ENCODE measurements at places on chromosomes 2 and 18. TPM values are rescaled to one million over a fixed set of nuclear protein-coding genes. Genes with fewer than 3 reads are reported as not detected.

Gene SLC19A3
- total RNA-seq = not detected

Gene FECH
- total RNA-seq = 31.5 TPM

Gene C2orf80
- total RNA-seq = not detected

Gene COL4A3
- not detected for total RNA-seq

Gene CYTIP
- total RNA-seq = 195 TPM

Gene LYG1
- 1.1 TPM for total RNA-seq

Gene KCTD1
- 4.2 TPM for total RNA-seq

Gene ATP6V1C2
- total RNA-seq = 0.09 TPM

Gene CFAP221
- total RNA-seq = not detected

Gene NTSR2
- not detected for total RNA-seq

Gene NRP2
- total RNA-seq = 0.94 TPM

Gene CCDC85A
- total RNA-seq = not detected

DNA sequence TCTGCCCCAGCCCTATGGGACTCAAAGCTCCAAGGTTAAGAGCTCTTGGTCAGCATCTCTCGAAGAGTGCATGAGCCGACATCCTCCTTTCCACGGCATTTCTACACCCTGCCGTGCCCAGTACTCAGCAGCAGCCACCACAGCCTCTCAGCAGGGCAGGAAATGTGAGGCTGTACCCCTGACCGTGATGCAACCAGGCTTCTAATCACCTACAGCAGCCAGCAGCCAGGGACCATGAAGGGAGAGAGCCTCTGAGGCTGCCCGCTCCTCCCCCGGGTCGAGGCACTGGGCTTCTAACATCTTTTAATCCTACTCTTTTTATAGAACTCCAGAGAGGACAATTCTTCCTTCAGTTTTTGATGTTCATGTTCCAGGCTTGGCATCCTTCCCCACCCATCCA is 6.5 kb downstream of the CYS1 start:
- no peak overlapping the region for H3K27ac ChIP-seq
- no peak overlapping the region for H3K4me3 ChIP-seq
- no peak for DNase-seq
- peaks cover under 1% of the 10 kb centered on the region for H3K4me1 ChIP-seq
- H3K36me3 ChIP-seq = no peaks in the 10 kb centered on the region
- H3K27me3 ChIP-seq = peaks cover 22% of the 10 kb centered on the region

DNA sequence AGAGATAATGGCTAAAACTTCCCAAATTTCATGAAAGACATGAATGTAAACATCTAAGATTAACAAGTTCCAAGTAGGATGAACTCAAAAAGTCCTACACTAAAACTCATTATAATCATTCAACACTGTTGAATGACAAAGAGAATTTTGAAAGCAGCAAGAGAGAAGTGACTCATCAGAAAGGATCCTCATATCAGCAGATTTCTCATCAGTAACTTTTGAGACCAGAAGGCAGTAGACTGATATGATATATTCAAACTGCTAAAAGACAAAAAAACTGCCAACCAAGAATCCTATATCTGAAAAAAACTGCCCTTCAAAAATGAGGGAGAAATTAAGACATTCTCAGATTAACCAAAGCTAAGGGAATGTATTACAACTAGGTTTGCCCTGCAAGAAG is 130.6 kb upstream of the OTX1 start:
- no peak overlapping the region for H3K27ac ChIP-seq
- H3K4me3 ChIP-seq = no peak overlapping the region
- H3K4me1 ChIP-seq = no peaks in the 10 kb centered on the region
- no peaks in the 10 kb centered on the region for H3K27me3 ChIP-seq
- H3K36me3 ChIP-seq = no peaks in the 10 kb centered on the region

- no peaks in the 10 kb centered on the region for H3K36me3 ChIP-seq
- DNase-seq = no peak
- H3K27ac ChIP-seq = no peak overlapping the region
- H3K27me3 ChIP-seq = no peaks in the 10 kb centered on the region
These were observed 34.2 kb downstream of the RAB10 start for GRCh38 chr2:26067980-26068507.

GRCh38 chr2:61688369-61689334 is 150.5 kb upstream of the XPO1 start:
- H3K4me3 ChIP-seq = no peak overlapping the region
- DNase-seq = no peak
- no peaks in the 10 kb centered on the region for H3K27me3 ChIP-seq
- no peaks in the 10 kb centered on the region for H3K4me1 ChIP-seq

DNA sequence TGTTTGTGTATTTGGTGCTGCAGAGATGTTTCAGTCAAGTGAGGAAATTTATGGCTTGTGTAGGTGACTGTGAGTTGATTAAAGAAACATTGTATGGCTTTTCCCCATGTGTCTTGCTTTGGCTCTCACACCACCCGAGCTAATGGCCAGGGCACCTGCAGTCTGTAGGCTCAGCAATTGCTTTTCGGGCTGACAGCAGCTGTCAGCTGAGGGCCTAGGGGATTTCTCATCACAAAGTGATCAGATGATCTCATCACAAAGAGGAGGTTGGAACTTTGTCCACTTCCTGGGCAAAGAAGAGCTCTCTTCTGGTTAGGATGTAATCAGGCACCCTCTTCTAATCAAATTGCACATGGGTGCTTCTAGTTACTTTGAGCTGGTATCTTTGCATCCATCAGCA is 632.2 kb downstream of the SLC4A3 start:
- H3K27ac ChIP-seq = no peak overlapping the region
- H3K4me1 ChIP-seq = no peaks in the 10 kb centered on the region
- H3K27me3 ChIP-seq = no peaks in the 10 kb centered on the region
- DNase-seq = no peak
- no peaks in the 10 kb centered on the region for H3K36me3 ChIP-seq

- no peaks in the 10 kb centered on the region for H3K27me3 ChIP-seq
- H3K36me3 ChIP-seq = no peaks in the 10 kb centered on the region
- no peak overlapping the region for H3K27ac ChIP-seq
These were observed 1852.1 kb upstream of the PIK3C3 start for GRCh38 chr18:40102903-40103302.

DNA sequence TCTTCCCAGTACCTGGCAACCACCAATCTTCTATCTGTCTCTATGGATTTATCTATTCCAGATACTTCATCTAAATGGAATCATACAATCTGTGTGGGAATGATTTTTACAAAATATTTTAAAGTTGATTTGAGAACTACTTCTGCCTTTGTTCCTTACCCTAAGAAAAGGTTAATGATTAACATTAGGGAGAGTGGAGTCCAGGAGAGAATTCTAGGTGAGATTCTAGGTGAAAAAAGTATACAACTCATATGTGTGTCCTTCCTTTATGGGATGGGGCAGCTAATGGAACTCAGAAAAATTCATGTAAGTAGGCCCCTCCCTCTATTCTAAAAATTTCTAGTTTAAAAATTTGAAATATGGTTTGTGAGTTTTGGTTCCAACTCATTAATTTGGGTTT is 35.9 kb upstream of the WDSUB1 start:
- DNase-seq = no peak
- no peaks in the 10 kb centered on the region for H3K4me1 ChIP-seq
- no peak overlapping the region for H3K27ac ChIP-seq
- H3K36me3 ChIP-seq = no peaks in the 10 kb centered on the region
- no peak overlapping the region for H3K4me3 ChIP-seq
- no peaks in the 10 kb centered on the region for H3K27me3 ChIP-seq

GRCh38 chr2:222884805-222885424 is 24.1 kb downstream of the ACSL3 start:
- no peaks in the 10 kb centered on the region for H3K36me3 ChIP-seq
- no peaks in the 10 kb centered on the region for H3K27me3 ChIP-seq

GRCh38 chr2:13050764-13051163 is 334.0 kb downstream of the TRIB2 start:
- H3K36me3 ChIP-seq = no peaks in the 10 kb centered on the region
- no peaks in the 10 kb centered on the region for H3K27me3 ChIP-seq
- no peak overlapping the region for H3K27ac ChIP-seq
- no peak for DNase-seq
- H3K4me3 ChIP-seq = no peak overlapping the region

DNA sequence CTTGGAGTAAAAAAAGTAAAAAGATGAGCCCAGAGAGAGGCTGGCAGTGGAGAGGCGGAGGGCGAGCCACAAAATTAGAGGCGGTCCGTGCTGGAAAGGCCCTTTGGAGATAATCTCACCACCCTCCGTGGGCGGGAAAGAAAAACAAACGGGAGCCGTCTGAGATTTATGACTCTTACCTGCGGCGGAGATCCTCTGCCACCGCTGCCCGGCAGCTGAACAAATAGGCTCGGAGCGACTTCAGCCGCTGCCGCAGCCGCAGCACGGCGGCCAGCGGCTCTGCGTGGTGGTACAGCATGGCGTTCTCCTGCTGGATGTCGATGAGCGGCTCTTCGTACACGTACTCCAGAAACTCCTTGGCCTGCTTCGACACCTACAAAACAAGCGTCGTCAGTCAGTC is 94.6 kb downstream of the PLEKHM3 start:
- no peaks in the 10 kb centered on the region for H3K27me3 ChIP-seq
- no peaks in the 10 kb centered on the region for H3K36me3 ChIP-seq
- H3K4me3 ChIP-seq = no peak overlapping the region

- no peak for DNase-seq
- peaks cover 30% of the 10 kb centered on the region for H3K4me1 ChIP-seq
- H3K4me3 ChIP-seq = peak overlapping the region; percentile 95
- H3K36me3 ChIP-seq = peaks cover 36% of the 10 kb centered on the region
- H3K27ac ChIP-seq = peak overlapping the region; percentile 82
- no peaks in the 10 kb centered on the region for H3K27me3 ChIP-seq
These were observed 1.1 kb downstream of the RPL37A start for GRCh38 chr2:216499641-216500218.

- H3K4me3 ChIP-seq = no peak overlapping the region
- no peaks in the 10 kb centered on the region for H3K4me1 ChIP-seq
- DNase-seq = no peak
- no peaks in the 10 kb centered on the region for H3K36me3 ChIP-seq
- no peaks in the 10 kb centered on the region for H3K27me3 ChIP-seq
These were observed 606 bp downstream of the OTOF start for GRCh38 chr2:26477126-26477910.

GRCh38 chr18:62101321-62101721 is 85.5 kb downstream of the PIGN start:
- H3K27ac ChIP-seq = no peak overlapping the region
- H3K36me3 ChIP-seq = no peaks in the 10 kb centered on the region
- DNase-seq = no peak
- H3K4me1 ChIP-seq = no peaks in the 10 kb centered on the region

DNA sequence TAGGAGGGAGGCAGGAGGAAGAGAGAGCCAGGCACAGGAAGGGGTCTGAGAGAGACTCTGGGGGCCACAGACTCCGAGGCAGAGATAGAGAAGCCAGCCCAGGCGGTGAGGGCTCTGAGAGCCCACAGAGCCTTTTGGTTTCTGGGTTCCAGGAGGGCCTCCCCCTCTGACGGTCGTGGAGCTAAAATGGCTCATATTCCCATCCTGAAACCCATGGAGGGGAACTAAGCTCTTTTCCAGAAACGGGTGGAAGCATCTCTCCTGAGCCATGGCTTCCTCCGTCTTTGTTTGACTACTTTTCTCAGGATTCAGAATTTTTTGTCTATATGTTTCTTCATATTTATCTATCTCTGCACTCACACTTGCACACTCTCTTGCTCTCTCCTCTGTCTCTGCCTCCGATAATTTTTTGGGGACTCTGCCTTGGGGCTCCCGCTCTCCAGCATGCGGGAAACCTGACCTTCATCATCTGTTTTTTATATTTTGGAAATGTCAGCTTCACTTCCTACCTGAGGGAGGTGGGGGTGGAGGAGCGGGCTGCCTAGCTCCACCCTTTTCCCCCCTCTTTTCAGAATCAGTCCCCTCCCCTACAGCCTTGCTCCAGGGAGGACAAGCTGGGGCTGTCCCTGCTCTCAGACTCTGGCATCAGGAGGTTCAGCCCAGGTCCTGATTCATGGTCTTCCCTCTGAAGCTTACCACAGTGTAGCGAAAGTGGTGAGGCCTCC is 5.0 kb upstream of the PKDCC start:
- no peak for DNase-seq
- H3K27ac ChIP-seq = no peak overlapping the region
- peaks cover 5% of the 10 kb centered on the region for H3K27me3 ChIP-seq
- no peak overlapping the region for H3K4me3 ChIP-seq

DNA sequence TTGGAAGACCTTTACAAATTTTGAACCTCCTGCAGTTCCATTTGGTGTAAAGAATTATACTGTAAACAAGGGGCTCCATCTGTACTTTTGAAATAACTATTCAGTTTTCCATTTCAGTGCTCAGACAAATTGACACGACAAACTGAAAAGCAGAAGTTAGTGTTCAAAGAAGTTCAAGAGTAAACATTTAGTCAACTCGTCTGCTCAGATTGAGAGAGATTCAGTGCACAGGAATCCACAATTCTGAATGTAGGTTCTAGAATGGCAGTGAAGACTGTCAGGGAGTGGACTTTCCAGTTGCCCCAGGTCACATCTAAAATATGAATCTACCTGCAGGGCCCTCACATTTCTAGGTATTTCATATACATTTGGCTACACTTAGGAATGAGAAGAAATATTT is 322.3 kb upstream of the TCF4 start:
- no peak for DNase-seq
- H3K4me3 ChIP-seq = no peak overlapping the region
- no peak overlapping the region for H3K27ac ChIP-seq
- no peaks in the 10 kb centered on the region for H3K4me1 ChIP-seq

GRCh38 chr2:137138263-137138662 is 372.9 kb downstream of the THSD7B start:
- DNase-seq = no peak
- H3K4me1 ChIP-seq = no peaks in the 10 kb centered on the region
- H3K36me3 ChIP-seq = no peaks in the 10 kb centered on the region
- no peaks in the 10 kb centered on the region for H3K27me3 ChIP-seq
- H3K27ac ChIP-seq = no peak overlapping the region

GRCh38 chr2:54724560-54725342 is 1.3 kb downstream of the EML6 start:
- peak; percentile 32 for DNase-seq
- no peaks in the 10 kb centered on the region for H3K36me3 ChIP-seq
- H3K27me3 ChIP-seq = peaks cover 12% of the 10 kb centered on the region
- no peak overlapping the region for H3K27ac ChIP-seq

- no peak overlapping the region for H3K27ac ChIP-seq
- no peak overlapping the region for H3K4me3 ChIP-seq
- no peaks in the 10 kb centered on the region for H3K4me1 ChIP-seq
- no peak for DNase-seq
These were observed 136.5 kb upstream of the NETO1 start for GRCh38 chr18:73004260-73004659.

All from CD8-positive, alpha-beta memory T cell (primary cell).